ENCODE measurements at places on chromosomes 16 and 17.

DNA sequence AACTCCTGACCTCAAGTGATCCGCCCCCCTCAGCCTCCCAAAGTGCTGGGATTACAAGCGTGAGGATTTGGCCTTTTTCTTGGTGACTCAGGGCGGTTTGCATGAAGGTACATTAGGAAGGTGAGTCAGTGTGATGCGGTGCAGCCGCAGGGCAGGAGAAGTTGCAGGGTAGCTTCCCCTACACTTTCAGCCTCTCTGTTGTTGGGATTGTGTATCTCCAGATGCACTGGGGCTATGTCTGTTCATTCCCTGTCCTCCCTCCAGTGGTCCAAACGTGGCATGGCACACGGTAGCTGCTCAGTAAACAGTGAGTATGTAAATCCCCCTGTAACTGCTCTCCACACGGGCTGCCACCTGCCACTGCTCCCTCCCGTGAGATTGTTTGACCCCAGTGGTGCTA lies 109.1 kb upstream of the CDC42EP4 start:
- no peak for DNase-seq

GRCh38 chr16:15770107-15770506 lies 86.7 kb downstream of the MYH11 start:
- no peak for DNase-seq

- peak; percentile 52 for DNase-seq
Observed at GRCh38 chr17:21239680-21240368, 13.4 kb downstream of the NATD1 start.

GRCh38 chr16:31327646-31328225 lies 27.2 kb upstream of the ITGAX start:
- no peak for DNase-seq

DNA sequence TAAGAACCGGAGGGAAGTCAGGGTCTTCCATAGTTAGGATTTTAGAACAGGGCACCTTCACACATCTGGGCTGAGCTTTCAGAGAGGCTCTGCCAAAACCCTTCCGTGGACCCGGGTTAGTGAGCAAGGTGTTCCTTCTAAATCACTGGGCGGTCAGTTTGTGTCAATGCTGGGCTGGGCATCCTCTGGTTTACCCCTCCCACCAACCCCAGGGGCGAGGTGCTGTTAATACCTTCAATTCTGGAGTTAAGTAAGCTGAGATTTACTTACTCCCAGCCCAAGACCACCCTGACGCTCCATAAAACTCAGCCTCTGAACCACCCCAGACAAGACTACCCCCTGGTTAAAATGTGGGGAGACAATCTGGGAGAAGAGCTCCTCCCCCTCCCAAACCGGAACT lies 1.0 kb downstream of the TMEM92 start:
- no peak for DNase-seq

GRCh38 chr16:2752850-2753732 lies 653 bp downstream of the SRRM2 start:
- peak; percentile 89 for DNase-seq

GRCh38 chr16:28300327-28300726 lies 8.0 kb downstream of the SBK1 start:
- no peak for DNase-seq

DNA sequence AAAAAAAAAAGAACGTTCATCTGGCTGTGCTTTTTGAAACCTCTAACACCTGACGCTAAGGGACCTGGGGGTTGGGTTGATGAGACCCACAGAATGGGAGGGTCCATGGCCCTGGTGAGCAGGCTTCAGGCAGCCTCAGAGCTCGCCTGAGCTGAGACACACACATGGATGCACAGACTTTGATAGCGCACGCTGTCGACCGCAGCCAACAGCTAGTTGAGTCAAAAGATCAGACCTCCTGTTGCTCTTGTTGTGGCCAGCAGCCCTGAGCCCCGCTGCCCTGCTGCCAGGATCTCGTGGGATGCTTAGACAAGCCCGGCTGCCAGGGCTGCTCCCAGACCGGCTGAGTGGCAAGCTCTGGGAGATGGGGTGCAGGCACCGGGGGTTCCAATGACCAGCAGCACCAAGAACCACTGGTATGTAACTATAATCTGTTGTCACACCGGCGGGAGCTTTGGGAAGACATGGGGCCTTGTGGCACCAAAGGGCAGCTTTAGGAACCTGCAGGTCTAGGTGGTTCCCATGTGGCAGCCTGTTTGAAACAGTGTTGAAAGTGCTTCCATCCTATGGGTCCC lies 20.0 kb upstream of the MEAK7 start:
- DNase-seq, result no peak

GRCh38 chr17:74010903-74011302 lies 192.6 kb upstream of the RPL38 start:
- peak; percentile 48 for DNase-seq

- no peak for DNase-seq
Observed at GRCh38 chr16:4566144-4566543, 10.0 kb downstream of the C16orf96 start.

- no peak for DNase-seq
Observed at GRCh38 chr16:29858149-29858849, 4.7 kb downstream of the CDIPT start.

- no peak for DNase-seq
Observed at GRCh38 chr17:41304091-41304490, 1.4 kb upstream of the KRTAP29-1 start.

GRCh38 chr16:13036600-13036999 lies 135.2 kb downstream of the SHISA9 start:
- DNase-seq, result peak; percentile 28

- no peak for DNase-seq
Observed at GRCh38 chr17:77028900-77029299, 111.9 kb upstream of the SEC14L1 start.

- no peak for DNase-seq
Observed at GRCh38 chr16:89764711-89765201, 43.4 kb downstream of the ZNF276 start.

- DNase-seq, result peak; percentile 79
Observed at GRCh38 chr17:75152922-75153779, 1.2 kb downstream of the JPT1 start.

GRCh38 chr16:58507963-58508670 lies 7.2 kb upstream of the SETD6 start:
- no peak for DNase-seq

- no peak for DNase-seq
Observed at GRCh38 chr16:6926762-6927161, 405.9 kb upstream of the RBFOX1 start.

GRCh38 chr16:88455610-88456355 lies 2.7 kb downstream of the ZFPM1 start:
- DNase-seq, result peak; percentile 73

GRCh38 chr17:78944956-78945355 lies 19.8 kb upstream of the TIMP2 start:
- DNase-seq, result no peak

DNA sequence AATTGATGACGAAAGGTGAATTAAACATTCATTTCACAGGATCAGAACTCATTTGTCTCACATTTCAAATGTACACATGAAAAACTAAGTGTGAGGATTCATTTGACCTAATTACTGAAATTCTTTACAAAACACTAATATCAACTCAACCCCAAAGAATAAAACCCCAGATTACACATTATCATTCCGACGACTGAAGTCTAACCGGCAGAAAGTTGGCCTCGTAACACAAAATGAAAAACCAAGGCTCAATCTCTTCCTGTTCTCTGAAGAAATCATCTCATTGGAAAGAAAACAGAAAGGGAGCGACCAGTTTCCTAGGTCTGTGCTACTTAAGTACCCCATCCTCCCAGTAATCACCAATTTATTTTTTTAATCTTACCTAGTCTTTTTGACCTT lies 1.8 kb downstream of the JPT1 start:
- no peak for DNase-seq

GRCh38 chr16:84243732-84244131 lies 3.9 kb upstream of the KCNG4 start:
- no peak for DNase-seq

GRCh38 chr17:82892899-82893565 lies 53.2 kb upstream of the ZNF750 start:
- no peak for DNase-seq

GRCh38 chr17:45123930-45124796 lies 8.2 kb downstream of the PLCD3 start:
- DNase-seq, result peak; percentile 99

- DNase-seq, result no peak
Observed at GRCh38 chr17:47145351-47145750, 43.7 kb downstream of the CDC27 start.

DNA sequence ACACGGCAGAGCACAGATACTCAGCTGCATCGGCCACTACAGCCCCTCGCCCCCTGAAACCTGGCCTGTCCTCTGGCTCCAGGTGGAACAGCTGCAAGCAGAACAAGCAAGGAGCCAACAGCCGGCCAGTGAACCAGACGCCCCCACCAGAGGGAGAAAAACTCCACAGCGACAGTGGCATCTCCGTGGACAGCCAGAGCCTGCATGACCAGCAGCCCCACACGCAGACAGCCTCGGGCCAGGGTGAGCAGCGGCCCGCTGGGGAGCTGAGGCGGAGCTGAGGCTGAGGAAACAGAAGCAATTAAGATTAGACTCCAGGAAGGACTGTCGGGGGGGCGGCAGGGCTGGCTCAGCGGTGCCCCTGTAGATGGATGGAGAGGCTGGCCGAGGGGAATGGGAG lies 16.7 kb downstream of the NGFR start:
- no peak for DNase-seq

- DNase-seq, result no peak
Observed at GRCh38 chr16:81795193-81795592, 16.1 kb downstream of the PLCG2 start.

- no peak for DNase-seq
Observed at GRCh38 chr17:78682363-78682762, 99.7 kb downstream of the CYTH1 start.

DNA sequence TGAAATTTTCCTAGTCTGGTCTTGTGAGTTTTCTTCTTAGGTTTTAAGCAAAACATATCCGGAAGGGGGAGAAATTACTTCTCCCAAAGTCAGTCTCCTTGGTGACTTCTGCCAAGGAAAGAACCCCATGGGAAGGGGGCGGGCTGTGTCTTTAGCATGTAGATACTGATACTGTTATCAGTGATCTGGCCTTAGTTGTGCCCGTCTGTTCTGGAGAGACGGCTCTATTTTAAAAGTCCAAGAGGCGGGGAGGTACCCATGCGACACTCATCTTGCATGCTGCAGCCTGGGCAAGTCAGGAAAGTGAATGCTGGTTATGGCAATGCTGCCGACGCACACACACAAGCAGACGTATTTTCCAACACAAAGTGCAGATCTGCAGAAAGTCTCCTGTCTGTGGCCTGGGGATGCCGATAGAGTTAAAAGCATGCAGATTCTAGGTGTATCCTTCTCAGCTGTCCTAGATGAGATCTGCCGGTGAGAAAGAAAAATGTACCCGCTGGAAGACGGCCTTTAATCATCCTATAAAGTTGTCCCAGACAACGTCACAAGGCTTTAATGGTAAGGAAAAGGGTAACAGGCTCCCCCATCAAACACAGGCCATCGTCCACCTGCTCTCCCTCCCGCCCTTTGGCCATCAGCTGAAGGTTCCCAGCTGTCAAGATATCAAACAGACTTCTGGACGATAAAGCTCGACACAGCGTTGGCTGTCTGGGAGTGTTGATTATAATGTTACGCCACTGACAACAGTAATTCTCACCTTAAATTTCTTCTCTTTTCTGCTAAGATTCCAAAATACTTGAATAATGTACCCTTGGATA lies 9.0 kb downstream of the RBFOX3 start:
- DNase-seq, result no peak

- DNase-seq, result no peak
Observed at GRCh38 chr16:53043986-53044601, 8.6 kb downstream of the CHD9NB start.

DNA sequence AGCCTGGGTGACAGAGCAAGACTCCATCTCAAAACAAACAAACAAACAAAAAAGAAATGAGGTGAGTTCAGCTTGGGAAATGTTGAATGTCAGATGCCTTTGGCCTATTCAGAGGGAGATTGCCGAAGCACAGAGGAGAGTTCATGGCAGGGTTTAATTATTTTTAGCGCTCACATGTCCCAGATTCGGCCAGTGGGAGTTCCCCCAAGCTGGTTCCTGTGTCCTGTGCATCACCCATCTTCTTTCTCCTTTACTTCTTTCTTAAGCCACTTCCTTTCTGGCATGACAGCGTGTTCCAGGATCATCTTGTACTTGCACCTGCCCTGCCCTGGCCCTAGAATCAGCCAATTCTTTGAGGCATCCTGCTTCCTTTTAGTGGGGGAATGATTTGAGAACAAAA lies 9.2 kb downstream of the MPV17L start:
- no peak for DNase-seq

DNA sequence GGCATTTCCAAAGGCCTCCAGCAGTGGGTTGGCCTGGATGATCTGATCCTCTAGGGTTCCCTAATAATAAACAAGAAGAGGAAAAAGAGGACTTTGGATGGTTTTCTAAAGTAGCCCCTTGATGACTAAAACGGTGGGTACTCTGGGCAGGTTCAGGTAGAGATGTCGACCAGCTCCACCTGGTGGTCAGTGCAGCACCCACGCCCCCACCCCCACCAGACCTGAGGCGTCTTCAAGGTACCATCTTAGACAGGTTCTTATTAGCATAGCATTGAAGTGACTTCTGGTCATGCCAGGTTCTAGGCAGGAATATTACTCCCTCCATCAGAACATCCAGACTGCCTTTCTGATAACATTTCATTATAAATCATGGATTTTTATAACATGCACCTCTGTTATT lies 15.0 kb downstream of the MYH13 start:
- DNase-seq, result peak; percentile 8

GRCh38 chr16:11253009-11253994 lies 2.7 kb downstream of the SOCS1 start:
- no peak for DNase-seq

GRCh38 chr17:60645918-60646523 lies 31.6 kb upstream of the BCAS3 start:
- no peak for DNase-seq

GRCh38 chr17:17840751-17841591 lies 4.2 kb upstream of the SREBF1 start:
- peak; percentile 65 for DNase-seq

DNA sequence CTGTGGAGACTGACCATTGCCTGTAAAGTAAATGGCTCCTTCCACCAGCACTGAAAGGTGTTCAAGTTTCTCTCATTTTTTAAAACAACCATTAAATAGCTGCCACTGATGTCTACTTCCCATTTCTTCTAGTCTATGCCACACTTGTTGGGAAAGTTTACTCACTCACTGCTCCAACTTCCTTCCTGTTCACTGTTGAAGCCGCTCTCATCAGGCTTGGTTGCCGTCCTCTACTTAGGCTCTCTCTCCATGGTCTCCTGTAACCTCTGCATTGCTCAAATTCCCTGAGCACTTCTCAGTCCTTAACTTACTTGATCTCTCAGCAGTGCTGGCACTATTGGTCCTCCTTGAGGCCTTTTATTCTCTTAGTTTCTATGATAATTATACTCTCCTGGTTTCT lies 32.4 kb downstream of the SNX11 start:
- no peak for DNase-seq
